ENCODE measurements at places on chromosomes 2 and 18. TPM values are rescaled to one million over a fixed set of nuclear protein-coding genes. Genes with fewer than 3 reads are reported as not detected.

The HOXD8 gene
- not detected for total RNA-seq

The DNPEP gene
- 91.7 TPM for total RNA-seq

The GRHL1 gene
- 0.76 TPM for total RNA-seq

The ELOA2 gene
- not detected for total RNA-seq

The REG3G gene
- not detected for total RNA-seq

The DYSF gene
- total RNA-seq = 0.17 TPM
